ENCODE measurements at places on chromosomes 12 and 14. TPM values are rescaled to one million over a fixed set of nuclear protein-coding genes. Genes with fewer than 3 reads are reported as not detected.

The TSHR gene
- polyA plus RNA-seq: 0.12 TPM

DNA sequence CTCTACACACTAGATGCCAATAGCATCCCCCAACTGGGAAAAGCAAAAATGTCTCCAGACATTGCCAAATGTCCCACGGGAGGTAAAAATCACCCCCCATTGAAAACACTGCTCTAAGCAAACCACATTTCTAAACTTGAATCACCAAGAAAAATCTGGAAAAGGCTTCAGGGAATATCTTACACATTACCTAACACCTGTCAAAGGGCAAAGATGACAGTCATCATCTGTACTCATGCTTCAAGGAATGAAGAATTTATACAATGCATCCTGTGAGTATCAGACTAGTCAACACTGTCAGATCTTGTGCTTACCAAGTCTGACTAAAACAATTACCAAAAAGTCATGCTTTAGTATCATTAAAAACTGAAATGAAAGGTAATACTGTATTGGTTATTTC is 161.6 kb upstream of the SOX5 start:
- no peak for DNase-seq

DNA sequence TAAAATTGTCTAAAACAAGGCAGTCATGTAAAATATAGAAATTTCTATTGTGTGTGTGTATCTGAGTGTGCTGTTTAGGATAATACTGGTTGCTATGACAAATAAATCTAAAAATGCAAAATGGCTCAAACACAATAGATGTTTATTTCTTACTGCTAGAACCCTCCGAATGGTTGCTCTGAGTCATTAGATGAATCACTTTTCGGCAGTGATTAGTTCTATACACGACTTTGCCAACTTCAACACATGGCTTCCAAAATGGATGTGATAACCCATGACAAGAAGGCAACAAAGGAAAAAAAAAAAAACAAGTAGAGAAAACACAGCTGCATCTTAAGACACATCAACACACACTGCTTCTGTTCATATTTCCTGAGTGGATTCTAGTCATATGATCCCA is 729.2 kb downstream of the AACS start:
- DNase-seq: no peak

GRCh38 chr12:91766454-91766853 is 379.2 kb downstream of the BTG1 start:
- DNase-seq: no peak

DNA sequence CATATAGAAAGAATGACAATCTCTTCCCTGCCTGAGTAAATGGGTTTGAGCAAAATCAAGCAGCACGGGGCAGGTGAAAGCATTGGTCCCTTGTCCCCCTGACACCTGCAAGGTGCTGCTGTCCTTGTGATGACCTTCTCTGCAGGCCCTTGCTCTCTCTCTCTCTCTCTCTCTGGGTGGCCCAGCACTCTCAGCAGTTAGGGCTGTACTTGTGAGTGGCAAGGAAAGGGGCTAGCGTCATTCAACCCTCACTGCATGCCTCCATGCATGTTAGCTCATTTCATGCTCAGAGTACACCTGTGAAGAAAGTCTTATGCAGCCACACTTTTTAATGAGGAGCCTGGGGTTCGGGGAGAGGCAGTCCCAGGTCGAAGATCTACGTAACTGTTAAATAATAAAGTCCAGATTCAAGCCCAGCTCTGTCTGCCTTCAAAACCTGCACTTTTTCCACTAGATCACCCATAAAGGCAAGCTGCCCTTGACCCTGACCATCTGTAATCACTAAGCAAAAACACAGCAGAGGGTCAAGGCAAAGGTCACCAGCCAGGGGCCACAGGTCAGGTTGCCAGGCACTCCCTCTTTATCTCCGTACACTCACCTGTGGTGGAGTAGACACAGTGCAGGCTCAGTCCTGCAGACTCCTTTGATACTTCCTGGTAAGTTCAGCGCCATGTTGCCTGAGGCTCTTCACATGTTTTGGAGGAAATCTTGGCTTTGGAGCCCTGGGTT is 44.9 kb upstream of the CLMN start:
- DNase-seq: no peak

- DNase-seq: no peak
Measured at GRCh38 chr12:109827566-109828550, 5.3 kb downstream of the TRPV4 start.

DNA sequence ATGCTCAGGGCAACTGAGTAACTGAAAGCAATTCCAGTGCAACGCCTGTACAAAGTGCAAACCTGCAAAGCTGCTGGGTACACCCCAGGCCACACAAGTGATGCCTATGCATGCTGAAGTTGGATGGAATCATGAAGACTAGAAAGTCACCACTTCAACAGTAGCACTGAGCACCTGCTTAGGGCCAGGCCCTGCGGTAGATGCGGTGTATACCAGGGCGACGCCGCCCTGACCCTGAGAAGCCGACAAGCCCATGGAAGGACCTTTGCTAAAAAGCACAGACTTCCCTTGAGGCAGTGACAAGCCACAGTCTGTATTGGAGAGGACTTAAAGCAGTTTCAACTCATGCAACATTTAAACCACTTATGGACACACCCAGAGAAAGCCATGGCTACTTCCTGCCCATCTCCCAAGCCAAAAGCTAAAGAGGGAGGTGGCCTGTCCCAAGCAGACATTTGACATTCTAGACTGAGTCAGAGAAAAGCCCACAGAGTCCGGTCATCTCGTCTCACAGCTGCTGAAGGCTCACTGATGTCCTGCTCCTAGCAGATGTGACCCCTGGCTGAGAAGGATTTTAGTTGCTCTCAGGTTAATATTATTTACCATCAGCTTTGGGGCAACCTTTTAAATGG is 843.9 kb upstream of the TMEM132C start:
- no peak for DNase-seq

DNA sequence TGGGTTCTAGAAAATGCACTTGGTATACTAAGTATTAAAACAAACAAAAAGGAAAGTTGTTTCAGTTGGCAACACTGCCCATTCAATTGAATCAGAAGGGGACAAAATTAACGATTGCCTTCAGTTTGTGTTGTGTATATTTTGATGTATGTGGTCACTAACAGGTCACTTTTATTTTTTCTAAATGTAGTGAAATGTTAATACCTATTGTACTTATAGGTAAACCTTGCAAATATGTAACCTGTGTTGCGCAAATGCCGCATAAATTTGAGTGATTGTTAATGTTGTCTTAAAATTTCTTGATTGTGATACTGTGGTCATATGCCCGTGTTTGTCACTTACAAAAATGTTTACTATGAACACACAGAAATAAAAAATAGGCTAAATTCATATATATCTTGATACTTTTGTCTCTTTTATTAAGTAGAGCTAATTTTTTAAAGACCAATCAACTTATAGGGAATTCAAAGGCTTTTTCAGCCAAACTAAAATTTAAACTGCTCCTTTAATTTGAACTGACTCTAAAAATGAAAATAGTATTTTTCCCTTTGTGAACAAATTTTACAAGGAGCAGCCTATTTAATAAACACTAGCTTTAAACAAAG is 2.8 kb downstream of the FOXG1 start:
- no peak for DNase-seq

Data from small intestine (tissue), 16 donors.